ENCODE measurements at places on chromosomes 12 and 14.
A peak's percentile ranks its signal among the peaks of the same experiment; 100 is the strongest.

DNA sequence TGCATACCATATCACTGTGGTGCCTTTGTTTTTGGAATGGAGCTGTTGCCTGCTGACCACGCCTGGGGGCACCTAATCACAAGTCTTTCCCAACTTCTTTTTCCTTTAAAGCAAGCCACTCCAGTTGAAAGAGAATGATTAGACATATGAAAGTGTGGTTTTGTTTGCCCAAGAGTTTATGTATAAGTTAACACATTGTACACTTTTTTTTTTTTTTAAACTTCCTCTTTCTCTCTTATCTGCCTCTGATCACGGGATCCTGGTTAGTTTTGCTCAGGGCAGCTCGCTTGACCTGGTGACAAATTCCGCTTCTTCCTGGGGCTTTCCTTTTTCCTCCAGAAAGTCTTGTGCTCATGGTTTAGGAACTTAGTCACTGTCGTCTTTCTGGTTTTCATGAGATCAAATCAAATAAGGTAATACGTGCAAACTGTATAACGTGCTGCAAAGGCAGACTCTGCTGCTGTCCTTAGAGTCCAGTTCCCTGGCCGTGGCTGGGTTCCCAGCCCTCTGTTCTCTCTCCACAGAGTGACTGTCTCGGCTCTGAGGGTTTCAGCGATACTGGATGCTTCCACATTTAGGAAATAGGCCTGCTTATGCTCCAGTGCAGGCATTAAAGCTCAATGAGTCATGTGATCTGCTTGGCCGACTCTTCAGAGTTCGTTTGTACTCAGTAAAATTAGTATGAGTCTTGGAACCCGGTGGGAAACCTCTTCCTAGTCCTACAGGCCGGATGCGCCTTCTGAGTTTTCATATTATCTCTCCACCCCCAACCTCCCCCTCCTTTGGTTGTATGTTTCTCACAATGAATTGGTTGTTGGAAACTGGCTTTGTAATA, 15.2 kb downstream of the RASSF3 start:
- DNase-seq: peak; percentile 45

DNA sequence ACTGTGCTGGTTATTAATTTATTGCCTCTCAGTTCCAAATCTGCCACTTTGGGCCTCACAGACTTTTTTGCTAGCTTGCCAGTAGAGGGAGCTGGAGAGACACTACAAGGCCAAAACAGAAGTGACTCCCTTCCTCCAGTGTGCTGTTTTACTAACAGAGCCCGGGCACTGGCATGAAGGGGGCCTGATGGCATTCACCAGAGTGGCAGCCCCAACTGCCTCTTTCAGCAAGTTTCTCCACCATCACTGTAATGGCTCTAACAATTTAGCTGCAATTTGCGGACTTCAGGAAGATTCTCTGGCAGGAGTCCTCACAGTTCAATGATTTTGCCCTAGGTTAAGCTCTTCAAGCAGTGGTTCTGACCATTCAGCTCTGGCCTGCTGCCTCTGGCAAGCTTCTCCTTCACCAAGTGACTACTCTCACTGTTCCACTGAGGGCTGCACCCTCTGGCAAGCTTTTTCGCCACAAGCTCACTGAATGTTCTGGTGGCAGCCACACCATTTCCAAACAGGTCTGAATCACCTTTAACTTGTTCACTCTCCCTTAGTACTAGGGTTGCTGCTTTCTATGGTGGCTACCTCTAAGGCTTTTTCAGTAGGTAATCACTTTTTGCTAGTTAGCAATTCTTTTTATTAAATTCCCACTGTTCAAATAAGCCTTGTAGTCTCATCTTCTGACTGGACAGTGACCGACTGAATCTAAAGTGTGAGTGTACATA, 104.9 kb downstream of the ZC3H14 start:
- DNase-seq: peak; percentile 76

DNA sequence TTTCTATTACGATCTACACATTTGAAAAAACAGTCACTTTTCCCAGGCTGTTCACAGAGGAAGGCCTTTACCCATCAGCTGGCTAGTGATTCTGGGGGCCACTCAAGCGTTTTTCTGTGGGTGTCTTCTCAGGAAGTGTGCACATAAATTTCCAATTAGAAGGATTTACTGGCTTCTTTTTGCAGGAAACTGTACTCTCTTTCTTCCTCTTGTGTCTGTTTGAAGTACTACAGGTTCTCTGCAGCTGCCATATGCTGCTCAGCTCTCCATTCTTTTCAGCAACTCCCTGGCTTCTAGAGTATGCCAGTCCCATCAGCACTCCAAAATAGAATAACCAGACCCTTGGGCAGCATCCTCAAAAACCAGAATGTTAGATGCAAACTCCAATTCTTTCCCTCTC, 110.4 kb upstream of the NAV3 start:
- no peak for DNase-seq

- DNase-seq: peak; percentile 97
These were observed 6.8 kb upstream of the CHD4 start for GRCh38 chr12:6613776-6614512.

- no peak for DNase-seq
These were observed 7.0 kb downstream of the CSRNP2 start for GRCh38 chr12:51076236-51076930.

- peak; percentile 80 for DNase-seq
These were observed 38.3 kb downstream of the SRGAP1 start for GRCh38 chr12:63882844-63883243.

- no peak for DNase-seq
These were observed 406 bp downstream of the PARP2 start for GRCh38 chr14:20343862-20344220.

GRCh38 chr14:64806202-64806861, 73.4 kb downstream of the SPTB start:
- no peak for DNase-seq

- DNase-seq: no peak
These were observed 159.7 kb downstream of the ANKS1B start for GRCh38 chr12:99824900-99825542.

DNA sequence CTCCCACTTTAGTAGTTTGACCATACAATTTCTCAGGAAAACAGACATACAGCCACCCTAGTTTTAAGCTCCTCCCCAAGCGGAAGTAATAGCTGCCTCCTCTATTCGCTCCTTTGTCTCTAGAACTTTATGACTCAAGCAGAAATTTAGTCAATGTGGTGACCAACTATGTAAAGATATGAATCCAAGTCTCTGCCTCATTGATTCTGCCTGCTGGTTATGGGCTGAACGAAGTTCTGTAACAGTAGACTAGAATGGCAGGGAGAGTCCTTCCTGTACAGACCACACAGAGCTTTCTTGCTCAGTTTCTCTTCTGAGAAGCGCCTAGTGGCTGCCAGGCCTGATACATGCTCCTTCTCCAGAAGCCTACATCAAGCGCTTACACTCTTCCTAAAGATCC, 19.1 kb downstream of the KICS2 start:
- no peak for DNase-seq

GRCh38 chr12:57751432-57751787, 700 bp downstream of the CDK4 start:
- DNase-seq: no peak

DNA sequence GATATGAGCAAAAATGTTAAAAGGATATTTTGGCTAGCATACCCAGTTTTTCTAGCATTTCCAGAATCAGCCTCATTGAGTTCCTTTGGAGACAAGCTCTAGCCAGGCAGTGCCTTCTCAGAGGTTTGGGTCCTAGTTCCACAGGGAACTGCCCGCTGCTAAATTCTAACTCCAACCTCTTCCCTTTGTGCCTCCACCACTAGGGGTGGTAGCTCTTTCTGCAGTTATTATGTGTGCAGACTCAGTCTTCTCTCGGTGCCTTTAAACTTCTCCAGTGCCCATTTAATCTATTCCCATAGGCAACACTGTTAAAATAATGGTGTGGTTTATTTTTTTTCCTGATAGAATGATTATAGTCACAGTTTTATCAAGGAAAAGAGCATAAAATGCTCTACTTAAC, 21.5 kb upstream of the SLC25A3 start:
- DNase-seq: no peak

GRCh38 chr14:80996049-80996901, 40.9 kb downstream of the TSHR start:
- DNase-seq: peak; percentile 47

DNA sequence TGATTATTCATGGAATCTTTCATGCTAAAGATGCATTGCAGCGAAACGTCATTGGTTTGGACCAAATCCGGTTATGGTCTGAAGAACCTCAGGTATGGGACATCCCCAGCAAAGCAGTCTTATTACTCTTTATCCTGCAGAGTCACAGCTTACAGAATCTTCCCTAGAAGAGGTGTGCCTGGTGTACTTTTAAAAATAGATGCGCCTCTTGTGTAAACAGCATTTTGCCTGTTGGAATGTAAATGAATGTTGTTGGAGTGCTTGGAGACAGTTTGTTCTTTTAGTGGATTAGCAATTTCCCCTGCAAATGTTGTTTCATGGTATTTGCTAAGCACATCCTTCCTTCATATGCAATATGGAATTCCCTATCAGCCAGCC, 242.5 kb downstream of the ZFP36L1 start:
- DNase-seq: no peak

DNA sequence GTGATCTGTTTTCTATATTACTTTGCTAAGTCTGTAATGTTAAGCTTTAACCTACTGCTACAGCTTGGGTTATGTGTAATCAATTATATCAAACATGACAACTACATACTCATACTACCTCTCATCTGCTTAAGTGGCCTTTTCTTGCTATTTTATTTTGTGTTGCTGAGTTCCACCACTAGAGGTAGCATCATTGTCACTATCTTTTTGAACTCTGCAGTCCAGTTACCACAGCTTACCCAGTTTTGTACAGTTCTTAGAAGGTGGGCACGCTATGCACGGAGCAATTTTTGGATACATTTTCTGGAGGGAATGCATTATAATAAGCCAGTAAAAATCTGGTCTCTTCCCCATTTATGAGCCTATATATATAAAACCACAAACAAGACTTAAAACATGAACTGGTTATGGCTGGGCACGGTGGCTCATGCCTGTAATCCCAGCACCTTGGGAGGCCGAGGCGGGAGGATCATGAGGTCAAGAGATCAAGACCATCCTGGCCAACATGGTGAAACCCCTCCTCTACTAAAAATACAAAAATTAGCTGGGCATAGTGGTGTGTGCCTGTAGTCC, 48.5 kb downstream of the SAV1 start:
- DNase-seq: no peak

- DNase-seq: no peak
These were observed 54.9 kb downstream of the ATF7 start for GRCh38 chr12:53571295-53571694.

DNA sequence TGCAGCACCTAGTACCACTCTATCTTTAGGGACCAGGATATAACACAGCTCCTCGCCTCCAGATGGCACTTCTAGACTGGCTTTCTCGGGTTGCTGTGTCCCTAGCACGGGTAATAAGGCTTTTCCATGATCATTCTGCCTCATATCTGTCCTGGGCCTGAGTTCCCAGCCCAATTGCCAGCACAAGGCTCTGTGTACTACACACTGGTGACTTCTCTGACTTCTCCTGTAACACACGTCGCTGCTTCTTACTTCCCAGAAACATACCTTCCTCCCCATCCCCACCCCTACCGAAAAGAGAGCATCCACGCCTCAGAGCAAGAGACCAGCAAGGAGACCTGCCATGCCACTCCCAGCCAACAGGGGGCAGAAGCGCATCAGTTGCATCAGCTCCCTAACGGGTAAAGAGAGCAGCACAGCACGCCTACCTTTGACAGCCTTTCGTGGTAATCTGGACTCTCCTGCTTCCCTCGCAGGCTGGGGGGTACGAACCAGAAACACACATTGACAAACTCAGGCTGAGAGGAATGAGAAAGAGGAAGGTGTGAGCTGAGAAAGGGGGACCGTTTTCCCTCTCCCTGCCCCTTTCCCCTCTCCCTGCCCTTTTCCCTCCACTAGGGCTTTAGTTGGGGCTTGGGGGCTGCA, 21.2 kb upstream of the ZNF740 start:
- peak; percentile 88 for DNase-seq
